ENCODE measurements at places on chromosomes 5 and 9.

DNA sequence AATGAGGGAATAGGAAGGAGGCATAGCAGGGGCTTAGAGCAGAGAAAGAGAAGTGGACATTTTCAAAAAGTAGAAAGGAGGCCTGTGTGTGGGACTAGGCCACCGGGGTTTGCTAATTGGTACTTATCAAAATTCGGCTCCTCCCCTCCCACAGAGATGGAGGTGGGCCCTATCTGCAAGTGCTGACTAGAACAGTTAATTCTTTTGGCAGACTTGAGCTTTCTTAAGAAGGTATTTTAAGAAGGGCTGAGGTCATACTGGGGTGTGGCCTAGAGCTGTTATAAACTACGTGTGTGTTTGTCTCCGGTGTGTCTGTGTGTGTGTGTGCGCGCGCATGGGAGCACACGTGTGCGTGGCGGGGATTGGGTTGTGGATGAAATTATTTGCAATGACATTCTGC is 1086.5 kb downstream of the EFNA5 start:
- DNase-seq: no peak

GRCh38 chr5:150615141-150615699 is 25.2 kb upstream of the SYNPO start:
- DNase-seq: peak; percentile 49

- DNase-seq: peak; percentile 10
Observed at GRCh38 chr9:80842389-80842788, 847.0 kb downstream of the TLE1 start.

GRCh38 chr5:50325237-50325832 is 115.8 kb downstream of the EMB start:
- DNase-seq: peak; percentile 2

- no peak for DNase-seq
Observed at GRCh38 chr5:59041355-59041754, 458.5 kb downstream of the RAB3C start.

GRCh38 chr5:150789943-150790611 is 11.5 kb downstream of the SMIM3 start:
- DNase-seq: peak; percentile 99

DNA sequence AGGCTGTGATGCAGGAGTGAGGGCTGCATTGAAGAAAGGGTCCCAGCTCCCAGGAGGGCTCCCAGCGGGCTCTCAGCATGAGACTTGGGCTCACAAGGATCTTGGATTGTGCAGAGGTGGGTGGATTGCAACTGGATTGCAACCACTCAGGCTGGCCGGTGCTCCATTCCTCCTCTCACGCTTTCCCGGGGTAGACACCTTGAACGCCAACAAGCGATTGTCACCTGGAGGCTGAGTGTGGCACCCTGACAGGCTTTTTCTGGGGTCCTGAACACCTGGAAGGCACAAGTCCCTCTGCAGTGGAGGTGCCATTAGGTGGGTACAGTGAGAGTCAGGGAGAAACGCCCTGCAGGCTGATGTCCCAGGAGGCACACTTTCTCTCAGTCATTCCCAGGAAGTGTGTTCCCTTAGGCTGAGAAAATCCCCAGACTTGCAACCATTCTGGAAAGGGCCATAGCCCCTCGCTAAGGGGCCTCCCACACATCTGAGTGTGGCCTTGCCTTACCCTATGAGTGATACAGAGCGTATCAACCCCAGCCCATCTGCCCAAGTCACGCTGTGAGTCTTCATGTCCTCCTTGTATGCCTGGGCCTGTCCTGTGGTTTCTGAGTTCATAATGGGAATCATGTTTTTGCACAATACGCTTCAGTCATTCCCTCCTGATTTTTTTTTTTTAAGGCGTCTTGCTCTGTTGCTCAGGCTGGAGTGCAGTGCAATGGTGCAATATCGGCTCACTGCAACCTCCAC is 488.1 kb downstream of the IRX1 start:
- DNase-seq: peak; percentile 81

- DNase-seq: no peak
Observed at GRCh38 chr9:102355982-102356381, 617.5 kb upstream of the GRIN3A start.

- peak; percentile 86 for DNase-seq
Observed at GRCh38 chr9:22097707-22098106, 88.6 kb upstream of the CDKN2B start.

GRCh38 chr9:20002011-20002410 is 213.2 kb upstream of the SLC24A2 start:
- DNase-seq: no peak

- peak; percentile 41 for DNase-seq
Observed at GRCh38 chr9:129962889-129963703, 79.9 kb downstream of the FNBP1 start.

DNA sequence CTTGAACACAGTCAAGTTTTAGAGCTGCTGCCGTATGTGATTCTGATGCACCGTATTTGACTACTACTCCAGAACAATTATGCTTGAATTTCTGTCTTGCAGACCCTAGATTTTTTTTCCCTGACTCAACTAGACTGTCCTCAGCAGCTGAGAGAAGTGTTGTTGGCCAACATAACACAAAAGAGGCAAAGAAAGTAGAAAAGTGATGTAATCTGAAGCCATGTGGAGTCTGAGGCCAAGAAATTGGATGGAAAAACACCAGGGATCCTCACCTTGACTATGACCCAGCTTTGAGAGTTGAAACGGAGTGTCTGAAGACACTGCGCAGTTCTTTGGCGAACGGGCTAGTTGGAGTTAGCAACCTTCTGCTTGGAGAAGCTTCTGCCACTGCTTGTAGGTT is 36.3 kb upstream of the FGF1 start:
- DNase-seq: peak; percentile 49

GRCh38 chr9:110464321-110464720 is 115.2 kb downstream of the SVEP1 start:
- DNase-seq: no peak

- peak; percentile 18 for DNase-seq
Observed at GRCh38 chr5:2666081-2666480, 85.4 kb downstream of the IRX2 start.

DNA sequence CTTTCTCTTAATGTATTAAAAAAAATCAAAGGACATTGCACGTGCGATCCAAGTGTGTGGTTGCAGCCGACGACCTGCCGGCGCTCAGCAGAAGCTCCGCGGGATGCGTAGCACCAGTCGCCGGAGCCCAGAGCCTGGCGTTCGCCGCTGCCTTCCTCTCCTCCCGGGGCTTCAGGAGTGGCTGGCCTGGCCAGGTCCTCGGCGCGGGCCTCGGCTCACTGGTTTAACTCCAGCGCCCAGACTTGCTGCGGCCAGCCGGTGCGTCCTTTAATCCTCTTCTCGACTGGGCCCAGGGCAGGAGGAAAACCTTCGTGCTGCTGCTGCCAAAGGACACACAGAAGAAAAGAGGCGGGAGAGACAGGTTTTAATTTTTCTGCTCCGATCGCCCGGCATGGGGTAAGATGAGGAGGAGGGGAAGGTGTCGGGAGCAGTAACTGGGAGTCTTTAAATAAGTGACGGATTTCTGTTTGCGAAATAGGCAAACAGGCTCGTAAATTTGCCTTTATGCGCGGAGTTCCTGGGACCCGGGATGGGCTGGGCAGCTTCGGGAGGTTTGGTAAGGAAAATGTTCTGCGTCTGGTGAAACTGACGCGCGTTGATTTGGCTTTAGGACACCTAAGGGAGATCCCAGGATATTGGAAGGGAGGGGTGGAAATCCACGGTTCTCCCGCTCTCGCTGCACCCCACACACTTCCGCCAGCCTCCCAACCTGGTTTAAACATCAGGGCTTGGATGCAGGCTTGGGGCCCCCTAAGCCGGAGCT is 2.3 kb downstream of the HAND1 start:
- DNase-seq: no peak

- no peak for DNase-seq
Observed at GRCh38 chr5:107002115-107002514, 668.6 kb downstream of the EFNA5 start.

DNA sequence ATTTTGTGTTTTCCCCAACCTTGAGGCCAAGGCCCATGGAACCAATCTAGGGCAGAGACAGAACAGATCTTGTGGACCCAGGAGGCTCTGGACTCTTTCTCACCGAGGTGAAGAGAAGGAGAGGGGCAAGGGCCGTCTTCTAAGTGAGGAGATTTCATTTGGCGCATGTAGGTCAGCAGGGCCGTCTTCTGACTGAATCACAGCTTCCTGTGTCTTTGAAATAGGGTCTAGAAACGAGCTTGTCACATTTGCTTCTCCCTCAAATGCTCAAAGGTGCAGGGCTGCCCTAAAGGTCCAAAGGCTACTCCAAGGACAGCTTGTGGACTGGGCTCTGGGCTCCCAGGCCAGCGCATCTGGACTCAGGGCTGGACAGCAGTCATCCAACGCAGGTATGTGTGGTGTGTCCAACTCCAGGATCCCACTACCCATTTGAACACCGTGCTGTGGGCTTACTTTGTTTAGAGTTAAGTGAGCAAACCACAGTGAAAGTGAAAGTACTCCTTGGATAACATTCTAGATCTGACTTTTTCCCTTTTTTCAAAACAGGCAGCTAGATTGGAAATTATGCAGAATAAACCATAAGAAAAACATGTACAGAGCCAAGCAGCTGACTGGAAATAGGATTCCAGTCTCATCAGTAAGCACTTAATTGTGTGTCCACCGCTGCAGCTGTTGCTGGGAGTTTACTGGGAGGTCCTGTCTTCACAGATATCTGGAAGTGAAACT is 357.0 kb downstream of the GADD45G start:
- peak; percentile 61 for DNase-seq

DNA sequence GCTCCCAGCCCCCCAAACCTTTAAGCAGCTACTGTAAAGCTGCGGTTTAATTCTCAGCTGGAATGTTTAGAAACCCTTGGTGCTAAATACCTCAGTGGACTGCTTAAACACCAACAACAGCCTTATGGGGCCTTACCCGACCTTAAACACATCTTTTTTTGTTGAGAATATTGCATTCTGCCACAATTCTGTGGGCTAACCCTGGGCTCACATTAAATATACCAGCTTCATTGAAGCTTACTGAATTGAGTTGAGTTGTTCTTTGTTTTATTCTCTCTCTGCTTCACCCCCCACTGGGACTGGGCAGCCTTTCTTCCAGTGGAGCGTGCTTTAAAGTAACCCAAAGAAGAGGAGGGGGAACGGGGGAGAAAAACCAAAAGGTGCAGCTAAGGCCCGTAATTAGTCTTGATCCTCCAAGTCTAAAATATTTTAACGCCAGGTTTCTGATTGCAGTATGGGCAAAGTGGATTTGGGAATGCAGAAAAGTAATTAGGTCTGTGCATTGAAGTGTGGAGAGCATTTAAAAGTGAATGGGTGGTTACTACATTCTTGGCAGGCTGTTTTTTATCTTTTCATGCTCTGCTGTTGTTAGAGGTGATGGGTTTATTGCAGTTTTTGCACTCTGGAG is 281.2 kb downstream of the NR2F1-AS1 start:
- DNase-seq: no peak

GRCh38 chr5:54753034-54753433 is 232.4 kb downstream of the ESM1 start:
- peak; percentile 74 for DNase-seq

GRCh38 chr5:16864631-16865131 is 71.4 kb downstream of the MYO10 start:
- DNase-seq: peak; percentile 55

GRCh38 chr9:3516667-3517330 is 9.0 kb downstream of the RFX3 start:
- DNase-seq: no peak

GRCh38 chr5:28580616-28581015 is 1542.2 kb upstream of the CDH9 start:
- DNase-seq: peak; percentile 86

DNA sequence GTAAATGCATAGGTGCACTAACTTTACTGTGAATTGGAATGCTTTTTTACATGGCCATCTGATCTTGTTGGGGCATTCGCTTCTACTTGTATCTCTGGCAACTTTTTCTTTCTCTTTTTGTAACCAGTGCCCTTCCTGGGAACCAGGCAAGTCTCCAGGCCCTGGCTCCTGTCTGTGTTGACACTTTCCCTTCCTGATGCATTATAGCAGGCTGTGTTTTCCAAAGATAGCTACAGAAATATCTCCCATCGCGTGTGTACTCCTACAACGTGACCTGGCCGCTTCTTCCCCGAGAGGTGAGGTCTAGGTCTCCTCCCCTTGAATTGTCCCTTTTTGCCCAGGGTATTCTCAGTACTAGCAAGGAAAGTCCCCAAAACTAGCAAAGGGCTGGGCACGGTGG is 81.1 kb upstream of the SPIN1 start:
- no peak for DNase-seq

DNA sequence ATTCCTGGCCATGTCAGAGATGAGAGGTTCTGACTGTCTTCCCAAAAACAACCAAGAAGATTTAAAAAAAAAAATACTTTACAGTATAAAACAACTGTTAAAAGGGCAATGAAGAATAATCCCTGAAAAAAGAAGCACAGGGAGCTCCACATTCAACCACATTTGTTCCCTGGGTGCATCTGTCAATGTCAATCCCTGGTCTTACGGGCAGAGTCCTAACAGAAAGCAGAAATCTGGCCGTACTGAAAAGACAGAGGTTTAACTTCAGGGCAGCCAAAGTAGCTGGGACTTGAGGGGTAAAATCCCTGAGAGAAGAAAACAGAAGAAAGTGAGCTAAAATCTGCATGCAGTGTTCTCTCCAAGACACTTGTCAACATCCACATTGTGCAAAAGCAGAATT is 76.6 kb downstream of the RICTOR start:
- no peak for DNase-seq

DNA sequence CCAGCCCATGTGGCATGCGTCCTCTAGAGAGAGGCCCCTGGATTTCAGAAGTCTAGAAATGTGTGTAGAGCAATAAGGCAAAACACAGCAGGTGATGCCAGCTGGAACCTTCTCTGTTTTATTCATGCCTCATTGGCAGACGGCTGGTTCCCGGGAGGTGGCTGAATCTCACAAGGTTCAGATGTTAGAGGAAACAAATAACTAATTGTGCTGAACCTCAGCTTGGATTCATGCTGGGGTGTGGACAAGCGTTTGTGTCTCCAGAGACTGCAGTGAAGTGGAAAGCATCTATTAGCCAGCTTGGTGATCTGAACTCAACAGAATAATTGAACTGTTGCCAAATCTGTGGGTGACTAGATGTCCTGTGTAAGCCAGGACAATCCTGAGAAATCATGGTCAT is 131.1 kb upstream of the NR4A3 start:
- DNase-seq: no peak

GRCh38 chr9:6689893-6690674 is 44.6 kb upstream of the GLDC start:
- no peak for DNase-seq

GRCh38 chr9:115998666-115999065 is 154.9 kb upstream of the PAPPA start:
- peak; percentile 74 for DNase-seq

GRCh38 chr5:174872271-174872670 is 147.9 kb downstream of the MSX2 start:
- no peak for DNase-seq
